WERI-Rb-1 (cell line): ENCODE measurements at places on chromosomes 2 and 18.

DNA sequence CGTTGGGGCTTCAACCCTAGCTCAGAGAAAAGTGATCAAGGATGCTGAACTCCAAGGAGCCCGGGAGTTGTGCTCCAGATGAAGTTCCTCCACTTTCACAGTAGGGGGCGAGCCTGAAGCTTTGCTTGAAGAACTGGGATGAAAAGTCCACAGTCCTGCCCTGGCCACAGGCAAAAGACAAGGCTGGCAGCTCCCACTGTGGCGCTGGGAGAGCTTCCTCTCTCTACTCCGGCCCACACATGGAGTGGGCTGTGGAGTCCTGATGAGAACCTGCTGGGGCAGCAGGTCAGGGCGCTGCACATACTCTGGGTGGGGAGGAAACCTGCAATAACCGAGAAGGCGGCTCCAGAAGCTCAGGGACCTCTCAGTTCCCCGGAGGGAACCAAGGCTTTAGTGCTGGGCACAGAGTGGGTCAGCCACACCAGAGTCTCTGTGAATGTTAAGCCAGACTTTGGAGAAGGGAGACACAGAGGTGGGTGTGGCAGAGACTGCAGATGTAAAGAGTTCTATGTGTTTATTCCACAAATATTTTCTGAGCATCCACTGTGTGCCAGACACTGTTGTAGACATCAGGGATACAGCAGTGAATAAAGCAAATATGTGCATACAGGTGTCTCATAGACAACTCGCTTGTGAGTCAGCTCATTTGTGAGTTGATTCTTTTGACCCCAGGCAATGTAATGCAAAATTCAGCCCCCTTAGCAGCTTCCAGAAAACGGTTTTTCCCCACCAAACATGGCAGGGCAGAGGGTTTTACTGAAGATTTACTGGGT lies 48.0 kb upstream of the MRPL33 start:
- DNase-seq, result peak; percentile 83

DNA sequence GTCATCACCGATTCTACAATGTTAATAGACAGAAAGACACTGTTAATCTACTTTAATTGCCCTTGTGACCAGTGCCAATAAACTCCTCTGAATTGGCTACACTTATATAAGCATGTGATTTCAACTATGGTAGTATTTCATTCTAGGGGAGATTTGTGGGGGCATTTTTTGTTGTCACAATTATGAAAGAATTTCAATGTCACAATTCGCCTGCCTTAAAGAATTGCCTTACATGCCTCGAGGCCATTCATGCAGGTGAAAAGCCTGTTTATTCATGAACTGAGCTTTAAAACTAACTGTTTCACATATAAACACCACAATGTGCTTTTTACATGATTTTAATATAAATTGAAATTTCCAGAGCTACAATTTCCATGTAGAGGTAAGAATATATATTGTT lies 162.8 kb downstream of the GCA start:
- no peak for DNase-seq

- DNase-seq, result no peak
Observed at GRCh38 chr2:192307530-192307929, 112.8 kb upstream of the TMEFF2 start.

DNA sequence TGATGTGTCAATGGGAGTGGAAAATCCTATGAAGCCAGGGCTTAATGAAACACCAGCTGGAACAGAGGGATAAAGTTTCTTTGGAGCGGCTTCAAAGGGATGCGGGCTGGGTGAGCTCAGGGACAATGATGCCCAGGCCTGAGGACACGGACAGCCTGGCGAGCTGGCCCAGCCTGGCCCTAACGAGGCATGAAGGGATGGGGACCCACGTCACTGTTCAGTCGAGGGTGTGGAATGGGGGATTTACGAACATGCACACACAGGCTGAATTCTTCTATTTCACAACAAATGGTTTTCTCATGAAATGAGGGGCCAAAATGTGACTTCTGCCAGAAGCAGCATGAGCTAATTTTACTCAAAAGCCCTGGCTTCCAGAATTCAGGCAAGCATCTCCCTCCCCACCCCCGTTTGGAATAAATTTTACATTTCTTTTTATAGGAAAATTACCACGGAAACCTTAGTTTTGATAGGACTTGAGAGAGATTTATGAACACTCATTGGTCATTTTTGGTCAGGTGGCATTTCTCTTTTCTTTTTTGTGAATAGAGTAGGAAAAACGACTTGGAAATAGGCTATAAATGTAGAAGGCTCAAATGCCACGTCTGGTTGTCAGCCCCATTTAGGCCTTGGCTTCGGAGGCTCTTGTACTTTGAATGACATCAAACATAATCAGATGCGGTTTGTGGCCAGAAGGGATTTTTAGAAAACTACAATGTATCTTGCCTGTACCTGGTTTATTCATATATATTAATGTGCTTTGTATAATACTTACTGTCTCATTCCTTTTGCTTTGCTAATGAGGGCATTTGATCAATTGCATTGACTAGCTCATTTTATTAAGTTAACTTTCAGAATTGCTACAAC lies 893.8 kb upstream of the CELF4 start:
- DNase-seq, result peak; percentile 94

- DNase-seq, result no peak
Observed at GRCh38 chr2:232288489-232289030, 90.0 kb upstream of the ALPP start.

DNA sequence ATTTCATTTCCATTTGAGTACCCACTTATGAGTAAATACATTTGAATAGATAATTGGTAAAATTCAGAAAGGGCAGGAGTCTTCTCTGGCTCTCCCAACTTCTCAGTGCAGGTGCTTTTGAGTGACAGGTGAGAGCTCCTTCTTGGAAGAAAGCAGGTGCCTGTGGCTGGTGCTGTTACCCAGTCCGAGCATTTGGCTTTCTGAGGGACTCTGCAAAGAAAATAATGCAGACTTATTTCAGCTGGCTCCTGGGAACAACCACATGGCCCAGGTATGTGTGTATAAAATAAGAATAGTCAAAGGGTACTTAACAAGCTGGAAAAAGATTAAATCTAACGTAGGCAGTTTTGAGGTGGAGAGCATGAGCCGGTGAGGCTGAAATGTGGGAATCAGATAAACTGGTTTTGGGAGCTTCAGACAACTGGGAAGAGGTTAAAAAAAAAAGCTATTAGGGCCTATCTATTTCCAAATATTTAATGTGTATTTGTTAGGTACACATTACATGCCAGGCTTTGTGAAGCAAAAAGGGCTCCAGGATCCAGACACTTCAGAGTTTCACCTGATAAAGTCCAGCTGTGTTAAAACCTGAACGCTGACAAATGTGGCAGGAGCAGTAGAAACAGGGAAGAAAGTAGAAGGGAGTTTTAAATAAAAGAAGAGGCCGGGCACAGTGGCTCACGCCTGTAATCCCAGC lies 20.6 kb downstream of the ZNF236 start:
- DNase-seq, result no peak

- peak; percentile 55 for DNase-seq
Observed at GRCh38 chr18:58934356-58934755, 69.7 kb downstream of the ZNF532 start.

GRCh38 chr18:31929273-31929672 lies 13.7 kb downstream of the TRAPPC8 start:
- no peak for DNase-seq

- DNase-seq, result no peak
Observed at GRCh38 chr2:206423147-206423546, 20.2 kb upstream of the ADAM23 start.

- DNase-seq, result no peak
Observed at GRCh38 chr18:77123320-77124231, 9.0 kb downstream of the MBP start.

DNA sequence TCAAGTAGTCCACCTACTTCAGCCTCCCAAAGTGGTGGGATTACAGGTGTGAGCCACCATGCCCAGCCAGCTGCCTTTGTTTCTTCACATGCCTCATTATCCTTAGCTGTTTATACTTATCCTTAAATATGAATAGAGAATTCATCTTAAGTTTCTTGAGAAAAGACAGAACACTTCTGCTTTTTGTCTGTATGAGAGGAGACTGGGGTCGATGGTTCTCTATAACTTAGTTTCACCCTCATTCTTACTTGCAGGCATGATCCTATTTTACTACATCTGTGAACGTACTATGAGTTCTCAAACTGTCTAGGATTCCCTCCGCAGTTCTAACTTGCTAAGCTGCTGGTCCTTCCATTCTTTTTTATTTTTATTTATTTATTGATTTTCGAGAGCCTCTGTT lies 20.4 kb downstream of the PPM1B start:
- no peak for DNase-seq

- DNase-seq, result no peak
Observed at GRCh38 chr2:175039031-175039430, 33.9 kb upstream of the CHN1 start.

DNA sequence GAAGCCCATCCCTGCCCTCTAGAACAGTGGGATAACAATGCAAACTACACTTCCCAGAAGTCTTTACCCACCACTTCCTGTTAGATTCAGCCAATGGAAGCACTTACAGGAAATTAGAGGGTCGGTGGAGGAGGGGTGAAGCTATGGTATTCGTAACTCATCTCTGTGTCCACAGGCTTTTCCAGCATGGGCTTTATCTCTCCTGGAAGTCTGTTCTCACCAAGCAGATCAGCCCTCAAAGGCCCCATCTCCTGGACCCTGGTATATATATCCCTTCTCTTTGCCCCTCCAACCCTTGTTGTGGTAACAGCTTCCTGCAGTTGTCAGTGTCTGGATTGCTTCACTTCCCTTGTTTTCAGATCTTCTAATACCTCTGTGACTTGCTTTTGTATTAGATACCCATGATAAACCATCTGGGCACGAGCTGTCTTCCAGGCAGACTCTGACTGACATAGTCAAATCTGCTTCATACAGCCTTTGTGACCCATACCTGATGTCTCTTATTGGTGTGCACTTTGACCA lies 475.0 kb upstream of the POU3F3 start:
- DNase-seq, result no peak

- no peak for DNase-seq
Observed at GRCh38 chr2:191115391-191115790, 35.4 kb downstream of the STAT4 start.

DNA sequence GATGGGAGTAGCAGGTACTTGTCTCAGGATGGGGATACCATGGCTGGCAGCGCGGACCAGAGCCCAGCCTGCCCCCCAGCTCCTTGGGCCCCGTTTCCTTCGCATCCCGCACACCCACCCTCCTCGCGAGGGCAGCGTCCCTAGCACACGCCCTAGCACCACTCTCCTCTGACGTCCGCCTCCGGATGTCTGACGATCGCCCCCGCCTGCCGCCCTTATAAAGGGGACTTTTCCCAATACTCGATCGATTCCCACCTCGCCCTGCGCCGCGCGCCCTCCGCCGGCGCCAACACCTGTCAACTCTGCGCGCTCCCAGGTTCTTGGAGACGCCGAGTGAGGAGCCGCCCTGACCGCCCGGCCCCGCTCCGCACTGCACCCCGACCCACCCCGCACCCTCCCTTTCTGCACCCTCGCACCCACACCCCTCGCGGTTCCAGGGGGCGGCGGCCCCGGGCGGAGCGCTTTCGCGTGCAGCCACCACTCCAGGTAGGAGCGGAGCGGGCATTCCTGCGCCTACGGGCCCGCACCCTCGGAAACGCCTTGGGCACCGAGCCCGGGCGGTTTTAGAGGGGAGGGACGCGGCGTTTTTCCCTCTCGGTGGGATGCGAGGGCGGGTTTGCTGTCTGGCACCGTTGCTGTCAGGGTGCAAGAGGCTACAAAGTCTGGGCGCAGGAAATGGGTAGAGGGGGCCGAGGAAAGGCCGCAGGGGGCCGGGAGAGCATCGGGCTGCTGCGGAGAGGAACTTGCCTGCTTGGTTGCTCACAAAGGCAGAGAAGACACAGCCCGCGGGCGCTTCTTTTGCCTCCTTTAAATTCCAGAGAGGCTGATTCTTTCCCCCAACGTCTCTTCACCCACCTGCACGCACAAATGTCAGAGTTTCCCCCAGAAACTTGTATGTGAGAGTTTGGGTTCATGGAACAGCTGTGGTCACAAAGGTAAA lies at the start of gene SLC5A7:
Gene SLC5A7 (plus strand): TSS at position 247 of the 940 bp plus-strand sequence. CDS start 1,632 bp downstream, outside the sequence.
- no peak for DNase-seq

DNA sequence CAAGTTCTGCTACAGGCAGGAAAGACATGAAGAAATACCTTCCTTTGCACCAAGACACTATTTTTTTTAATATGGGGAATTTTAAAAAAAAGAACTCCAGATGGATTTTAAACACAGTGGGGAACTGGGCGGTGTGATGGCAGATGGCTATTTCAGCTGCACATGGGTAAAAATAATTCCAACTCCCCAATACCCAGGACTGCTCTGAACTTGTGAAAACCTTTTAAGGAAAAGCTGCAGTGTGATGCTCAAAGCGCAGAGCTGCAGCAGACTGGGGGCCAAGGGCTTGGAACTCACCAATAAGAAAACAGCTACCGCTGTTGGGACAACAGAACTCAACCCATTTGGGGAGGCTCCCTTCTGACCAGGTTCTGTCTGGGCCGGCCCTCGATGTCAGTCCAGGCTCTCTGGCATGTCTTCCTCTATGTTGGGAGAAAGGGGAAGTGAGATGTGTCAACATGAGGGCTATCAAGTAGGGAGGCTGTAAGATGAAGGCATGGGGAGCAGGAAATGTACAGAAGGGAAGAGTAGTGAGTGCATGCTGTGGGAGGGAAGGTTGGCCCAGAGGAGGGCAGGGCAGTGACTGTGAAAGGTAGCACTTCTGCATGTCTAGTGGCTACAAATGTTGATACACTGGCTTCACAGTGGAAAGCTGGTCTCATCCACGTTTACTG lies 64.0 kb upstream of the SLC14A2 start:
- DNase-seq, result no peak

DNA sequence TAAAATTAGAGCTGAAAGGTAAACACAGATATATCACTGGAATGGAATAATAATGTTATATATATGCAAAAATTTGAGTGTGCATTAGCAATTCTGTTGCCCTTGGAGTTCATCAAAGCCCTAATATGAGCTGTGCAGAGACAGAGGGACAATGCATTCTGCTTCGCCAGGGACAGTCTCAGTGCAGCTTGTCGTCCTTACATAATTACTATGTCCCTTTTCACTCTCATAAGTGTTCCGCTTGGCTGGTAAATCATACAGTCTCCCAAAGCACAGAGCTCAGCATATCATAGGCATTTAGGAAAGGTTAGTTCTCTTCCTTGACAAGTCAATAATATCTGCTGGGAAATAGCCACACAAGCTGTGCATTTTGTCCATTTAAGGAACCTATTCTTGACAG lies 30.7 kb downstream of the MAPK4 start:
- no peak for DNase-seq

- no peak for DNase-seq
Observed at GRCh38 chr2:161386228-161386824, 29.8 kb upstream of the TBR1 start.

DNA sequence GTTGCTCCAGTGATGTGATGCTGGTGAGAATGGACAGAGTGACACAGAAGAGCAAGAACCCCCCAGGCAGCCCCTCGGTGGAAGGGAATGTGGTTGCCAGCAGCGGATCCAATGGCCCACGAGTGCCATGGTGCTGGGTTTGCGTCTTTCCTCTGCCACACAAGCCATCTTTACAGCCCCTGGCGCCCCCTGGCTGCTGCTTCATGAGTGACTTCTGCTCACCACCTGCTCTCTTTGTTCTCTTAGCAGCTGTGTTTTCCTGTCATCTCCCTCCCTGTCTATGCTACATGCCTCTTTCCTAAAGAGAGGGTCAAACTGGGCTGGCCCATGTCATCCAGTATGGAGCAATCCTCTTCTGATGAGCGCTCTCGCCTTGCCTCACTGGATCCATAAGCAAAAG lies 300.0 kb upstream of the SMIM21 start:
- DNase-seq, result peak; percentile 74

GRCh38 chr18:40917056-40917455 lies 1038.0 kb upstream of the PIK3C3 start:
- no peak for DNase-seq
